ENCODE measurements at places on chromosomes 12 and 14. TPM values are rescaled to one million over a fixed set of nuclear protein-coding genes. Genes with fewer than 3 reads are reported as not detected.

DNA sequence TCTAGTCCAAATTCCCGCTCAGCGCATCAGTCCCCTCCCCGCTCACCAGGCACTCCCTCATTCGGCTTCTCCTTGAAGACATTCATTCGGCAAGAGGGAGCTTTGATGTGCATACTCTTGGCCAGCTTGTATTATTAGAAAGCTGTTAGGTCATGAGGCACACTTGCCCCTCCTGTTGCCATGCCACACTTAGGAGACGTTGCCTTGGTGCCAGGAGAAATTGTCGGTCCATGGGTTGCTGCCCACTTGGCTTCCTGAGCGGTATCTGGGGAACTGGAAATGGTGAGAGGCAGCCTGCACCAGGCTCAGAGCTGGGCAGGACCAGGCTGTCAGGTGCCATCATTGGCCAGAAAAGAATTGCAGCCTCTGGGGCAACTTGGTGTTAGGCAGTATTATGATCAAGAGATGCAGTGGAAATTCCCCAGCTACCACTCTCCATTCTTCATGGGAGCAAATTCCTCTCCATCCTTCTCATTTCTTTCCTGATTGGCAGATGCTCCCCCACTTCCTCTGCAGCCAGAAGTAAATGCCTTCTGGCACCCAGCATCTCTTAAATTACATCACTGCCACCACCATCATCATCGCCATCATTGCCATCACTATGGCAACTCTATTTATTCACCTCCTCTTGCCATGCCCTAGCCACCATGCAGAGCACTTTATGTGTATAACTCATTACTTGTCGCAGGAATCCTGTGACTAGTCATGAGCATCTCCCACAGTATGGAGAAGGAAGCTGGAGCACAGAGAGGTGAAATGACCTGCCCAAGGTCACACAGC lies 12.4 kb downstream of the CABP1 start:
- DNase-seq: no peak

DNA sequence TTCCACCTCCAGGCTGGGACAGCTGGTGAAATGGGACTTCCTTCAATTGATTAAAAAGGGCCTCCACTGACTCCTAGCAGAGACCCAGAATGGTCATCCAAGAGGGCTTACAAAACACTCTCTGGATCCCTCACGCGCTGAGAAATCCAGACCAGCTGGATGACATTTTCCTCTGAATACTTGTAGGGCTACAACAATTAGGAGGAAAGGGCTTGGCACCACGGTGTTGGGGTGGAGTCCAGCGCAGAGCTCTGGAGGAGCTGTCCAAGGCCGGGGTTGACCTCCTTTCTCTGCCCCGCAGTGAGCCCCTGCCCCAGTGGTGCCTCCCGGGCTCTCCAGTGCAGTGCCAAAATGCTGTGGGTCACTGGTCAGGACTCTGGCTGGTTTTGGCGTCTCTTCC lies 189.0 kb upstream of the CCND2 start:
- DNase-seq: no peak

GRCh38 chr14:76918256-76918781 lies 92.1 kb downstream of the LRRC74A start:
- no peak for DNase-seq

- DNase-seq: no peak
These were observed 5.1 kb downstream of the IFI27 start for GRCh38 chr14:94115631-94116030.

Gene USP5
- total RNA-seq: 78.1 TPM

Gene INF2
- 37.4 TPM for total RNA-seq

- DNase-seq: no peak
These were observed 196.5 kb upstream of the GARIN2 start for GRCh38 chr14:66992776-66993175.

- DNase-seq: no peak
These were observed 44.4 kb upstream of the IQSEC3 start for GRCh38 chr12:22190-22529.

Gene TC2N
- total RNA-seq: 8.1 TPM

Gene MGST1
- total RNA-seq: 17.2 TPM

DNA sequence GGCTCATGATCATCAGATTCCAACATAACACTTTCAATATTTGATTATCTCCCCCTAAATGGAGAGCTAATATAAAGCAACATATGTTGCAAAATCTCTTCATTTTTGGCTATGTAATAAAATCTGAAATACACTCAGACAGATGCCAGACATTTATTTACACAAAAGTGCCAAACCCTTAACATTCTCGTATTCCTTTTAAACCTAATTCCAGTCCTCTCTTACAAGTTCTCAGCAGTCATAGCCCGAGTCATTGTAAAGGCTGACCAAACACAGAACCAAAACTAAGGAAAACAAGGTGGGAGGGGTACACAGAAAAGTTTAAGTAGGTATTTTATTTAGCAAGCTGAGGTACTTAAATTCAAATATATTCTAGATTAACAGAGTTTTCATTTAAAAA lies 81.4 kb downstream of the LRP6 start:
- DNase-seq: no peak

- DNase-seq: no peak
These were observed 122.5 kb upstream of the MAX start for GRCh38 chr14:65224799-65225198.

Gene PRICKLE1
- 0.81 TPM for total RNA-seq

Gene SERPINA1
- 3.8 TPM for total RNA-seq

GRCh38 chr12:64670919-64671639 lies 60.8 kb downstream of the RASSF3 start:
- no peak for DNase-seq

Gene CFAP54
- 1.1 TPM for total RNA-seq

Gene OR4E2
- under 0.01 TPM for total RNA-seq

- DNase-seq: no peak
These were observed 123.7 kb upstream of the GARIN6 start for GRCh38 chr12:99523853-99524252.

Data from hematopoietic multipotent progenitor cell (in vitro differentiated cells).